ENCODE measurements at places on chromosomes 3 and 15.
A peak's percentile ranks its signal among the peaks of the same experiment; 100 is the strongest.

DNA sequence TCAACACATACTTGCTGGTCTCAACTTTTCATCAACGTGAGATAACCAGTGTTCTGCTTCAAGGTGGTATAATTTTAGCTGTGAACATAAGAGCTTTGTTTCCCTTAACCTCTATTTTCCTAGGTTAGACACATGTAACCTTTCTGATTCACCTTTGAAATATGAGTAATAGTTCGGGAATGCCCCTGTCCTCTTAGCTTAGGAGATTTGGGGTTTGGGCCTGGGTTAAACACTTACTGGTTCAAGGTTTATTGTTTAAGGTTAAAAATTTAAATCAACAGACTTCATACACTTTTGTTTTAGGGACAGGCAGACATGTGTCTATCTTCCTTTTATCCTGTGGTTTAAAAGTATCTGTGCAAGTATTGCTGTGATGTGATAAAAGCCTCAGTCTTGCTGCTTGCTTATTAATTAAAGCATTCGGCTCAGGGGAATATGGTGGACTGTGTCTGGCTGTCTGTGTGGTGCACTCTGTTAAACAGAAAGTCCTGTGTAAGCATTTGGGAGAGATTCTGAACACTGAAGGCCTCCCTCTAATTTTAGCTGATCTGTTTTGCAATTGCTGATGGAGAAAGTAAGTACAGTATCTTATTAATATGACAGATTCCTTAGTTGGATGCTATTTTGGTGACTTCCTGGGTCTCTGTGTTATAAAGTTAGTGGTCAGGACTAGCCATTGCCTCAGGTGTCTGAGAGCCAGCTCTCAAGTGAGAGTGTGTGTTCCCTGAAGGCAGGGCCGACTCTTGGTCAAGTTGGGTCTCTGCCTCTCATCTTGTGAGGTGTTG is 81.8 kb downstream of the USP13 start:
- DNase-seq = no peak

DNA sequence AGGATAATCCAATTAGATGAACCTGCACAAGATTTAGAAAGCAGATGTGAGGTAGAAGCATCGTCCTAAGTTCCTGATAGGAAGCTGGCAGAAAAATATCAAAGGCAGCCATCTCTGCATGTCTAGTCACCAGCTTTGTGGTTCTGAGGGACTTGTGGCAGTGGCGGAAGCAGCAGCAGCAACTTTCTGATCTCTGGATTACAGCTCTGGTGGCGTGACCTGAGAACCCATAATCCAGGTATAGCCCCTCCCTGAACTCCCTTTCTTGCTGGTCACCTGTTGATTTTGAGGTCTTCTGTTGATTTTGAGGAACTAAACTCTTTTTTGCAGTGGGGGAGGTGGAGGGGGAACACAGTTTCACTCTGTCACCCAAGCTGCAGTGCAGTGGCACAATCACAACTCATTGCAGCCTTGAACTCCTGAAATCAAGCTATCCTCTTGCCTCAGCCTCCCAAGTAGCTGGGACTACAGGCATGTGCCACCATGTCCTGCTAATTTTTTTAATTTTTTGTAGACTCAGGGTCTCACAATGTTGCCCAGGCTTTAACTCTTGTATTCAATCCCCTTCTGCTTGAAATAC is 7.9 kb downstream of the FSIP1 start:
- DNase-seq = peak; percentile 32

- no peak for DNase-seq
Measured at GRCh38 chr15:74464897-74465296, 3.9 kb upstream of the UBL7 start.

DNA sequence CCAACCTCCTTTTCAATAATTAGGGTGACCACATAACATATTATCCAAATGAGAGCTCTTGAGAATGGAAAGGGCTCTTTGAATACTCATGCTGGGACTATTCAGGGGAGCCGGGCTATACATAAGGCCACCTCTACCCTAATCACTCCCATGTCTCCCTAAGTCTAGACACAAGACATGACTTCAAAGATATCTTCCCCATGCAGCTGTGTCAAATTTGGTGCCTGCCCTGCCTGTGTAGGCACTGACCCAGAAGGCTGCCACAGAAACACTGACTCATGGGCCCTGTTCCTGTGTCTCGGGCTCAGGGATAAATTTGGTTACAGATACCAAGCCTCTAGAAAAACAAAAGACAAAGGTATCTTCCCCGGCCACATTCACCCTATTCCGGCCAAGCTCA is 70.3 kb downstream of the MYLK start:
- DNase-seq = no peak

DNA sequence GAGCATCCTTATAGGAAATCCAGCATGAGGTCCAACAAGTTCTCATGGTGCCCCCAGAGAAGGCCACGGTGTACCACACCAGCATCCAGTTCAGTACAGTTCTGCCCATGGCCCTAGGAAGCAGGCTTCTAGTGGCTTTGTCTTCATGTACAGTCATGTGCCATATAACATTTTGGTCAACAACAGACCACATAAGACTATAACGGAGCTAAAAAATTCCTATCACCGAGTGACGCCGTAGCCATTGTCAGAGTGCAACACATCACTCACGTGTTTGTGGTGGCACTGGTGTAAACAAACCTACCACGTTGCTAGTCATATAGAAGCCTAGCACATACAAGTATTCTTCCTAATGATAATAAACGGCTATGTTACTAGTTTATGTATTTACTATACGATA is 209.0 kb downstream of the ARRDC4 start:
- peak; percentile 56 for DNase-seq

- DNase-seq = no peak
Measured at GRCh38 chr15:64461721-64462162, 1.4 kb downstream of the ZNF609 start.

DNA sequence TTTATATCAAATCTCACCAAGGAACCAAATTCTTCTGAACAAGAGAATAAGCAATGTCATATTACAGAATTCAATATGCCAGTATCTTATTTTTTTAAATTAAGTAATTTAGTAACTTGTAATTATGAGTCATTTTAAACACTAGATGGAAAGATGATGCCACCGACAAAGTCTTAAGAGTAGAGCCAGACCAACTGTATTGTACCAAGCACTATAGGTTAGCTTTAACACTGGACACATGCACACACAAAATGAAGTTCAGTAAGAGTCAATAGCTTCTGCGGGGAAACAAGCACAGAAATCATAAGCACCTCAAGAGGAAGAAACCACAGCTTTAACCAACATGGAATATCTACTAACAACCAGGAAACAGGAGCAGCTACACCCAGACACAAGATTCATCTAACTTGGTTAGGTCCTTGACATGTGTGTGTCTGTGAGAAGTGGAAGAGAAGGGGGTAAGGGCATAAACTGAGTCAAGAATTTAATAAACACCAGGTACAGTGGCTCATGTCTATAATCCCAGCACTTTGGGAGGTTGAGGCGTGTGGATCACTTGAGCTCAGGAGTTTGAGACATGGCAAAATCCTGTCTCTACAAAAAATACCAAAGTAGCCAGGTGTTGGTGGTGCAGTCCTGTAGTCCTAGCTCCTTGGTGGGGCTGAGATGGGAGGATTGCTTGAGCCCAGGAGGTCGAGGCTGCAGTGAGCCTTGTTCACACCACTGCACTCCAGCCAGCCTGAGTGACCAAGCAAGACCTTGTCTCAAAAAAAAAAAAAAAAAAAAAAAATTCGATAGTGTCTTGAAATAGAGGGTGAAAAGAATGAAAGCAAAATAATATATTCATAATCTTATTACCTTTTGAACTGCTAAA is 28.9 kb downstream of the DENND4A start:
- no peak for DNase-seq

GRCh38 chr3:191005790-191006189 is 143.3 kb upstream of the GMNC start:
- DNase-seq = no peak

- DNase-seq = no peak
Measured at GRCh38 chr15:29712149-29712885, 110.0 kb downstream of the TJP1 start.
